Spinal cord (tissue), 10 donors: ENCODE measurements at places on chromosomes 11 and 22. TPM values are rescaled to one million over a fixed set of nuclear protein-coding genes. Genes with fewer than 3 reads are reported as not detected.

SHANK3 gene
- 7.5 TPM for total RNA-seq

EHD1 gene
- total RNA-seq = 75.8 TPM

DNA sequence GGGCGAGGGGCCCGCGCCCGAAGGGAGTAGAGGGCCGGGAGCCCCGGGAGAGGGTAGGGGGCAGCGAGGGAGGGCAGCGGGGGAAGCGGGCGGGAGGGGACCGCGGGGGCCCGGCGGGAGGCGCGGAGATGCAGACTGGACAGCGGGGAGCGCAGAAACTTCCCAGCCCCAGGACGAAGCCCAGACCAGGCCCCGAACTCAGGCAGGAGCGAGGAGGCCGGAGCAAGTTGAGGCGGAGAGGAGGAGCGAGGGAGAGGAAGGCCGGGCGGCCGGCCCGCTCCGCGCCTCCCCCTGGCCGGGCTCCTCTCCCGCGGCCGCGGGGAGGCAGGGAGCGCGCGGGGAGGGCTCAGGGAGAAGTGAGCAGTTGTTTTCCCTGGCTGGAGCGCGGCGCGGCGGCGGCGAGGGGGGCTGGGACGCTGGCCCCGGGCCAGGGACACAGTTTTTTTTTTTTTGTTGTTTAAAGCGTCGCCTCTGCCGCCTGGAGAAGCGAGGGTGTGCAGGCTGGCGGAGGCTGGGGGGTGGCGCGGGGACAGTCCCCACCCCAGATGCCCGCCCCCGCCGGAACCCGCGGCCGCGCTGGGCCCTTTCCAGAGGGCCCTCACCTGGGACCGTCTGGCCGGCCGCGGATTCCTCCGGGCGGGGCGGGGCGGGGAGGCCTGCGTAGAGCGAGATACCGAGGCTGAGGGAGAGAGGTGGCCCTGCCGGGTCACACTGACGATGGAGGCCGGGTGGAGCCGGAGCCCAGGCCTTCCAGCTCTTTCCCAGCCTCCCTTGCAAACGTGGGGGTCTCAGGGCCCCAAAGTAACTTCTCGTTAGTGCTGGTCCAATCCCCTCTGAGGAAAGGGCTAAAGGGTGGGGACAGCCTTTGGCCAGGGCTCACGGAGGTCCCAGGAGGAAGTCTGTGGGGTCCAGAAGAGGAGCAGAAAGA, at the start of gene LTBP3:
LTBP3 (minus strand) TSS at position 358 of the 928 bp plus-strand sequence. CDS start 400 bp downstream, outside the sequence.
- no peaks in the 10 kb centered on the region for H3K27me3 ChIP-seq
- peak; percentile 95 for DNase-seq
- peak within 1 kb of the TSS; percentile 99 for H3K27ac ChIP-seq
- H3K4me3 ChIP-seq = peak within 1 kb of the TSS; percentile 64
- H3K36me3 ChIP-seq = peaks cover 26% of the 10 kb centered on the region

- no peak overlapping the region for H3K4me3 ChIP-seq
- H3K4me1 ChIP-seq = peaks cover 21% of the 10 kb centered on the region
- H3K36me3 ChIP-seq = no peaks in the 10 kb centered on the region
- H3K27ac ChIP-seq = no peak overlapping the region
Measured at GRCh38 chr11:134864233-134864967, 452.4 kb upstream of the B3GAT1 start.

- no peaks in the 10 kb centered on the region for H3K27me3 ChIP-seq
- no peak overlapping the region for H3K4me3 ChIP-seq
- peaks cover 51% of the 10 kb centered on the region for H3K4me1 ChIP-seq
- H3K36me3 ChIP-seq = peaks cover 61% of the 10 kb centered on the region
- no peak overlapping the region for H3K27ac ChIP-seq
Measured at GRCh38 chr22:24105631-24106030, 75.7 kb upstream of the SUSD2 start.

DNA sequence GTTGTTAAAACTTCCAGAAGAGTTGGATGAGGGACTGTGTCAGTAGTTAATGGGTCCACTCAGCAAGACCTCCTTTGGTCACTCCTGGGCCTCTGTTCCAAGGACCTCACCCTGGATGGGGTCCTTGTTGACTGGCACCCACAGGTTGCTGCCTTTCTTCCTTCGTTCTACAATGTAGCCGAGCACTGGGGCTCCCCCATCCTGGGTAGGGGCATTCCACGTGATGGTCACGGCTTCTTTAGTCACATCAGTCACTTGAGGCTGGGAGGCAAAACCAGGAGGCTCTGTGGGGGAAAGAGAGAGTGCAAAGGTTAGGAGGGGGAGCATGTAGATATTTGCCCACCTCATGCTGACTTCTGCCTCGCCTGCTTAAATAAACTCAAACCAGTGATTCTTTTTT, 12.0 kb downstream of the TMEM86A start:
- peaks cover 9% of the 10 kb centered on the region for H3K36me3 ChIP-seq
- DNase-seq = no peak
- no peak overlapping the region for H3K27ac ChIP-seq
